ENCODE measurements at places on chromosomes 16 and 17. TPM values are rescaled to one million over a fixed set of nuclear protein-coding genes. Genes with fewer than 3 reads are reported as not detected.

The MYL11 gene
- 2.9 TPM for total RNA-seq

The KRT33B gene
- total RNA-seq = not detected

The TP53 gene
- 131 TPM for total RNA-seq

The ANKFY1 gene
- 86.8 TPM for total RNA-seq

The HOXB9 gene
- total RNA-seq = 33.2 TPM

The HCRT gene
- total RNA-seq = not detected

The ZPBP2 gene
- not detected for total RNA-seq

The ABI3 gene
- total RNA-seq = 15.2 TPM

The NOXO1 gene
- total RNA-seq = 0.65 TPM

The PROCA1 gene
- total RNA-seq = 1.1 TPM

The TLE7 gene
- total RNA-seq = not detected

The BFAR gene
- 60.3 TPM for total RNA-seq

The CRHR1 gene
- total RNA-seq = not detected

The ABCC12 gene
- total RNA-seq = not detected

The MARVELD3 gene
- 12.5 TPM for total RNA-seq
